ENCODE measurements at places on chromosomes 2 and 18.
A peak's percentile ranks its signal among the peaks of the same experiment; 100 is the strongest.

GRCh38 chr18:48106976-48107781 is 176.7 kb upstream of the SMAD2 start:
- no peak for DNase-seq

- DNase-seq, result no peak
Observed at GRCh38 chr2:66667301-66667700, 232.4 kb downstream of the MEIS1 start.

- DNase-seq, result peak; percentile 75
Observed at GRCh38 chr2:46776687-46777327, 138.8 kb downstream of the MCFD2 start.

DNA sequence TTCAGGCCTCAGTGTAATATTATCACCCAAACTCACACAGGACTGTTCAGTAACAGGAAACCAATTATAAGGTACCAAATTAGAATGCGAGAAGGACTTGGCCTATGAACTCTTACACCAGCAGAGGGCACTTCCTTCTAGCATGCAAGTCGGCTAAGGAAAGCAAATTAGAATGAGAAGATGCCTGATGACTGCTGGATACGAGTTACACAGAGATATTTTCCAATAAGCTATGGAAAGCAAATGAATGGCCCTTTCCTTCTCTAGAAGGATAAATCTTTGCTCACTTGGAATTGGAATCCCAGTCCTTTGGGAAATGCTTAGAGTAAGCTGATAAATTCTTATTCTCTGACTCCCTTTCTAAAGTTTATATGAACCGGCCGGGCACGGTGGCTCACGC is 109.8 kb downstream of the AP1S3 start:
- DNase-seq, result peak; percentile 53

DNA sequence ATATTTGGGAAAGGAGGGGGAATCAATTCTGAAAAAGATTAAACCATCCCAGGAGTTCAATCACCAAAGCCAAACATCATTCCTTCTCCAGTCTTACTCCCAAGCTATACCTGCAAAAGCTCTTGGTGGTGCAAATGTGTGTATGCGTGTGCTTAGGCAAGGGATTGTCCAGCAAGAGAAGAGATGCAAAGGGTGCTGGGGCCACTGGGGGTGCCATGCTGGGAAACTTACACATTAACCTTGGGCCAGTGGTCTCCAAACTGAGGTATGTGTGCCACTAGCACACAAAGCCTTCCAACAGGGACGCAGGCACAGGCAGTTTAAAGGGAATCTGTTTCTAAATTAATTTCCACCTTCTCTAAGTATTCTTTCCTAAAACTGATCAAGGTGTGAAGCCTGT is 307.9 kb downstream of the NBAS start:
- no peak for DNase-seq

Measured in RPMI8226 (cell line).